ENCODE measurements at places on chromosomes 11 and 22.

DNA sequence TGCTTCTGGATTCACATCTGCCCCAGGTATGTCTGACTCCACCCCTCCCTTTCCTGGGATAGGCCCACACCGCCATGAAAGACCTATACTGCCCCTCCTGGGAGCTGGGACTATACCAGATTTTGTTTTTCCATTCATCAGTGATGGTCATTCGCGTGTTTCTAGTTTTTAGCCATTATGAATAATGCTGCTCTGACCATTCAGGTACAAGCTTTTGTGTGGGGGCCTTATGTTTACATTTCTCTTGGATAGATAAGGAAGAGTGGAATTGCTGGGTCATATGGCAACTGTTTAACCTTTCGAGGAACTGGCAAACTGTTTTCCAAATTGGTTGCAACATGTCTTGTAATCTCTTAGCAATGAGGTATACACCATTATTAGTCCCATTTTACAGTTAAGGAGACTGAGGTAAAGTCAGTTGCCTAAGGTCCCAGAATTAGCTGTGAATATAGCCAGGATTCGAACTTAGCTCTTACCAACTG, 1.2 kb upstream of the TBC1D10A start:
- no peak for DNase-seq

- DNase-seq: no peak
Measured at GRCh38 chr11:122127020-122127419, 11.0 kb upstream of the BLID start.

GRCh38 chr22:17880020-17880419, 105.8 kb upstream of the BID start:
- no peak for DNase-seq

DNA sequence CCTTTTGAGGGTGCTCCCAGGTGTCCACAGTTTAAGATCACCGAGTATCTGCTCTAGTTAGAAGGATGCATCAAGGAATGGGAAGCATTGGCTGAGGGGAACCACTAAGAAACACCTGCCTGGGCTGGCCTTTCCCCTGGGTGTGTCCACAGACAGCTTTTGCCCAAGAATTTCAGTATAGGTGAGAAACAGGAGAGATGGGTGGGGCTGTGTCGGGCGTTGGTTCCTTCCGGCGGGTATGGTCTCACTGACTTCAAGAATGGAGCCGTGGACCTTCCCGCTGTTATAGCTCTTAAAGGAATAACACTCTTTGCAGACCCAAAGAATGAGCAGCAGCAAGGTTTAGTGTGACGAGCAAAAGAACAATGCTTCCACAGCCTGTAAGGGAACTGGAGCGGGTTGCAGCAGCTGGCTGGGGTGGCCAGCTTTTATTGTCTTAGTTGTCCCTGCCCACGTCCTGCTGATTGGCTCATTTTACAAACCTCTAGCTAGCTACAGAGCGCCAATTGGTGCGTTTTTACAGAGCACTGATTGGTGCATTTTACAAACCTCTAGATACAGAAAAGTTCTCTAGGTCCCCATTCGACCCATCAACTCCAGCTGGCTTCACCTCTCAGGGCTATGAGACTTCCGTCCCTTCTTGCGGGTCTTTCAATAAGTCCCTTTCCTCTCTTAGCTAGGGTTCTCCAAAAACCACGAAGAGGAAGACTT, 2.4 kb downstream of the FADS1 start:
- DNase-seq: peak; percentile 36

GRCh38 chr22:44396021-44396726, 83.4 kb upstream of the SHISAL1 start:
- no peak for DNase-seq

GRCh38 chr11:72561856-72562255, 112.4 kb downstream of the PDE2A start:
- DNase-seq: no peak

DNA sequence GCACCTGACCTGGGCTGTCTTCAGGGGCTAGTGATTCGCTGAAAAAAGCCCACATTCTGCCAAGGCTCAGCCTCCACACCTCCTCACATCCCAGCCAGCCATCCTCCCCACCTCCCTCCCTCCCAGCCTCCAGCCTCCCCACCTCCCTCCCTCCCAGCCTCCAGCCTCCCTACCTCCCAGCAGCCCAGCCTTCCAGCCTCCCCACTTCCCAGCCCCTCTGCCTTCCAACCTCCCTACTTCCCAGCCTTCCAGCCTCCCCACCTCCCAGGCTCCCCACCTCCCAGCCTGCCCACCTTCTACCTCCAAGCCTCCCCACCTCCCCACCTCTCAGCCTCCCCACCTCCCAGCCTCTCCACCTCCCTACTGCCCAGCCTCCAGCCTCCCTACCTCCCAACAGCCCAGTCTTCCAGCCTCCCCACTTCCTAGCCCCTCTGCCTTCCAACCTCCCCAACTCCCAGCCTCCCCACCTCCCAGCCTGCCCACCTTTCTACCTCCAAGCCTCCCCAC, 33.7 kb upstream of the TH start:
- no peak for DNase-seq

DNA sequence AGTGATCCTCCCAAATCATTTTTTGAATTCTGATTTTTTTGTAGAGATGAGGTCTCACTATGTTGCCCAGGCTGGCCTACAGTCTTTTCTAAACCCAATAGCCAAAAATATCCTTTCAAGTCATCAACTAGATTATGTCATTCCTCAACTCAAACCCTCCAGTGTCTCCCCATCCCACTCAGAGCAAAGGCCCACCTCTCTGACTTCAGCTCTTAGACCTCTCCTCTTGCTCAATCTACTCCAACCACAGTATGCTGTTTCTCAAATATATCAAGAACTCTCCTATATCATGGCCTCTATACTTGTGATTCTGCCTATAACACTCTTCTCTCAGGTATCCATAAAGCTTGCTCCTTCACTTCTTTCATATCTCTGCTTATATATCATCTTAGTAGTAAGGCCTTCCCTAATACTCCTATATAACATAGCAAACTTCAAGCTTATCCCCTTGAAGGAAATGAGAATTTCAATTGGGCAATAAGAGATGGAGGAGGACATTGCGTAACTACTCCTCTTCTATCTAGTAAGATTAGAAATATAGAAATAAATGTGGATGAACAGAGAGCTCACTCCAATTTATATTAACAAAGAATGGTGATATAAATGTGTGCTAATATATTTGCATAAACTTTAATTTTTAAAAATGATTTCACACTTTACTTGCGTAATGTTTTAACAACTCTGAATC, 24.5 kb downstream of the DLG2 start:
- peak; percentile 49 for DNase-seq

DNA sequence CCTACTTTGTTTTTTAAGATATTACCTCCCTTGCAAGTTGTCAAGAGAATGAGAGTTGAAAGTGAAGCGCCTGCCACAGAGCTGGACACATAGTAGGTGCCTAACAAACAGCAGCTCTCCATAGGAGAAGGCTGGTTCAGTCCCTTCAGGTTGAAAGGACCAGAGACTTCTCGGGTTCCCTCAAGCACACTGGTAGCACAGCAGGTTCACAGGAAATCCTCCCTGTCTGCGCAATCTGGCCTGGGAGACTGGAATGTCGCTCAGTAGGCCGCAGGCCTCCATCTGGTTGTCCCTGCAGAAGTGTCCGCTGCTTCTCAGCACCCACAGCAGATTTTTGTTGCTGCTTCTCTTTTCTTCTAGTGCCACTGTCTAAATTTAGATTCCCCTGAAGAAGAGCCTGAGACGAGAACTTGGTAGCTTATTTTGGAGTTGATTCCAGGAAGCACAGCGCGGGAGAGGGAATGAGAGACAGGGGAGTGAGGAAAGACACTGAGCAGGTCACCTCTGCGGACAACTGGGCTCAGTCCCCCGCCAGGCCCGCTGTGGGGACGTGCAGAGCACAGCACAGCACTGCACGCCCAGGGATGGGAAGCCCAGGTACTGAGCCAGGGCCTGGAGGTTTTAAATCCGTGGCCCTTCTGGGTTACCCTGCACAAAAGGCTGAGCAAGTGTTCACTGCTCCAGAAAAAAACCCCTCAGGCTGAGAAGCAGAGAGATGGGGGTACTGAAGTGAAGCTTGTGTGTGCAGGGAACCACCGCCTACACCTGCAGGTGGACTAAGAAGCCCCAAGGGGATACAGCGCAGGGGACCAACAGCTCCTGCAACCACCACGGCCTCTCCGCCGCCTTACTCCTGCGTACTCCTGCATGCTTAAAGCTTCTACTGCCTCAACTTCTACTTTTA, 31.6 kb downstream of the RBX1 start:
- DNase-seq: no peak

DNA sequence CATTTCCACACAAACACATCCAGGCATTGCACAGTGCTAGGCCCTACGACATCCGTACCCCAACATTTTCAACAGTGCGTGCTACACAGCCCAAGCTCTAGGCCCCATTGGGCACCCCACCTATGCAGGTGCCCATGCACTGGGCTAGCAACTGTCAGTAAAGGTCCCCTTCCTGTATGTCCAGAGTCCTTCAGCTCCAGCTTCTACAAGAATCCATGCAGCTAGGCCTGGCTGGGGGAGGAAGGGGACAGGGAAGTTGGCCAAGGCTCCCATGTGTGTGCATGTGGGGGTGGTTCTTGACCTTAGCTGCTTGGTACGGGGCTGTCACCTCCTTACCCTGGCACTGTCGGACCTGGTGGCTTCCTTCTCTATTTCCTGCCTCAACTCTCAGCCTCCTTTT, 1.3 kb downstream of the B3GAT1 start:
- DNase-seq: no peak

DNA sequence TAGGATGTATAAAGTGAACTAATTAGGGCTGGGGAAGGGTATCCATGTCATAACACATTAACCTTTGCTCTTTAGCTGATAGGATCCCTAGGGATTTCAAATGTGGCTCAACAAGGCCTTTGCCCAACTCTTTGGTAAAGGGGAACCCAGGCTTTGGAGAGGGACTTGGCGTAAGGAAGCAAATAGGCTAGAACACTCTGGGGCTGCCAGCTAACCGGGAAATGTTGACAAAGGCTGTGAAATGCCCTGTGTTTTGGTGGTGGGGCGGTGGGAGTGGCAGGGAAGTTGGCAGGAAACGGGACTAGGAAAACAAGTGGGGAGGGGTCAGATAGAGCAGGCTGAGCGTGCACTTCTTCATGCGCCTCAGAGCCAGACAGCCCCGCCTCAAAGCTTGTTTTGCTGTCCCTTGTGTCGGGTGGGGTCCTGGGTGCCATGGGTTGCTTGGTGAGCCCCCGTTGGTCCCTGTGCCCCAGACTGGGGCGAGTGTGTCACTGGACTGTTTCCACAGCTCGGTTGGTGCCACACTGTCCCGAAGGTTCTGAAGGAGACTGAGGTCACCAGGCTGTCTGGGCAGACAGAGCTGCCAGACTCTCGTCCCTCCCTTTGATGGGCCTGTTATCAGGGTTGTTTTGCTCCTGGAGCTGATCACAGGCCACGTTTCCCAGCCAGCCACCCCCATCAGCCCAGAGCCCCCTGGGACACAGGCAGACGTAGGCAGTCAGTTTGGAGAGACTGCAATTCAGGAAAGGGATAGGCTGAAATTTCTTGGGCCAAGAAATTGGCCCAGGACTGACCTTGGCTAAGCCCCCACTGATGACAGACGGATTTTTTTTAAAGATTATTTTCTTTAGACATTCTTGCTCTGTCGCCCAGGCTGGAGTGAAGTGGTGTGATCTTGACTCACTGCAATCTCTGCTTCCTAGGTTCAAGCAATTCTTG, 19.6 kb downstream of the KCTD21 start:
- DNase-seq: no peak

DNA sequence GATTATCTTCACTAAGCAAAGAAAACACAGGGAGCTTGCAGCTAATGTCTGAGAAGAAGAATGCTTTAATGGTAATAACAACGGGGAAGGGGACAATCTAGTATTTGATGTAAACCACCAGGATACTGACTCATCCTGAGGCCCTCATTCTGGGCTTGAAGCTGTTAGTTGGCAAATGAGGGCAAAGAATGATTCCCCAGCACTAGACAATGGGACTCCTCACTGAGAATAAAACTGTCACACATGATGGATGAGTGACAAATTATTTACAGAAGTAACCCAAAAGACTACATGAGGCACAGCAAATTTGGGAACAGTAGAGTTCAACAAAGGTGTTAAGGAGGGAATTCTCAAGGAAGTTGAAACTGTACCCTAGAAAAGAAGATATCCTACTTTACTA, 76.3 kb downstream of the FAM168A start:
- no peak for DNase-seq

DNA sequence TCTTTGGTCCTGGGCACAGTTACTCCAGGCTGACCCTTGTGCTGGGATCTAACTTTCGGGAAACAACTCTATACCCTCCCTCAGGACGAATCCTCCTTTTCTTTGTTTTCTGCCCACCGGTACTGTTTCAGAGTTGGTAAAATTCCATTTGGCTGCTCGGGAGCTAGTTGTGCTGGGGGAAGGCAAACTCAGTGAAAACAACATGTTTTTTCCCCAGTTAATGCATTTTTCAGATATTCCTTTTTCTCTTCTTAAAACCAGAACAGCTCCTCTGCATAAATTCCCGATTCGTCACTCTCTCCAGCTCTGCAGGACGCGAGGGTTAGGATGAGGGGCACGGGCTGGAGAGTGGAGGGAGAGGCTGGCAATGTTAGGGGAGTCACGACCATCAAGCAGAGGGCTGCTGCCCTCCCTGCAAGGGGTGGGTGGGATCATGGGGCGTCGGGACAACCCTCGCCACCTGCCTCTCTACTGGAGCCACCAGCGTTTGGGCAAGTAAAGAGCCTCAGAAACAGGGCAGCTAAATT, 31.3 kb downstream of the LRRC10B start:
- DNase-seq: no peak

DNA sequence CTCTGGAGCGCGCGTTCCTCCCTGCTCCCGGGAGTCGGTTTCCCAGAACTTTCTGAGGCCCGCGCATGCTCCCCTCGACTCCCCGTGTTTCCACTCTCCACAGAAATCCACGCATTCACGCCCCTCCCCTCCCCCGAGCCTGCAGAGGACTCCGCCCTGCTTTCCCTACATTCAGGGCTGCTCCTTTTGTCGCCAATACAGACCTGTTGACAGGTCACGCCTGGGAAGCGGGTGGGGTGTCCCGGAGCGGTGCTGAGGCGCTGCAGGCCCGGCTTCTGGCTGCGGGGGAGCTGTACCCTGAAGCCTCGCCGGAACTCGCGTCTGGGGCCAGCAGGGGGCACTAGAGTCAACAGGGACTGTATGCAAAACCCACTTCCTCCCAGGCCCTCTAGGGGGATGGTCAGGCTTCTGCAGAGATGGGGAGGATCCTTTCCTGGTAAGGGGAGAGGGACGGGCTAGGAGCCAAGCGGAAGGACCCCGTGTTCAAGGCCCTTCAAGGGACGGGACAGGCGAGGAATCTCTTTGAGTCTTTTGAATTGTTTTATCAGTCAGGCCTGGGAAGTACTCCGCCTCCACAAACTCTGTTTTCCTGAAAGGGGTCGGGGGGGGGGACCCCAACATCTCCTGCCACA, at the start of gene PRAME:
Gene PRAME, minus strand, starts transcription at position 294 of the 632 bp plus-strand sequence. CDS start 2,433 bp downstream, outside the sequence.
- DNase-seq: peak; percentile 46

- no peak for DNase-seq
Measured at GRCh38 chr11:102256251-102256650, 61.0 kb upstream of the BIRC3 start.

GRCh38 chr22:43923191-43923590, 414 bp upstream of the PNPLA3 start:
- DNase-seq: peak; percentile 60

DNA sequence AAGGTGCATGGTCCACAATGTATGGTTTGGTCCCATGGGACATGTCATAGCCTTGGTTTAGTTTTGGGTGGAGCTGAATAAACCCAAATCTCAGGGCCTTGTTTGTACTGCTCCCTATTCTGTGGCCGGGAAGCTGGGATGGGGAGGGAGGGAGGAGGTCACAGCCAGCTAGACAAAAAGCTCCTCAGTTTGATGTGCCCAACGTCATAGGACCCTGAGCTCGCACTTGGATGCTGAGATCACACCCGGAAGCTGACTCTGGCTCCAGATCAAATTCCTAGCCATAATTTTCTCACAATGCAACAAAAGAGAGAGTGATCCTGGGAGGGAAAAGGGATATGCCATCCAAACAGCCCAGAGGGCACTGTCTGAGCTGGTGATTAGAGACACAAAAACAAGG, 1.5 kb downstream of the HSPB2 start:
- no peak for DNase-seq

Measured in AML-193 (cell line).